Activated T-helper 2 cell treated with anti-CD3 and anti-CD28 coated beads, Interferon-gamma antibody, Interleukin-2, Interleukin-4, amounts not matched to agents 10 μg/mL and 5 μg/mL and 100 μg/mL, durations not matched to agents 14 hours and 24 hours and 36 hours (primary cell): ENCODE measurements at places on chromosomes 12 and 14. TPM values are rescaled to one million over a fixed set of nuclear protein-coding genes. Genes with fewer than 3 reads are reported as not detected.

POTEM gene
- total RNA-seq, result not detected in 2 replicates

MYH6 gene
- 0.11 and 0.14 TPM in 2 replicates for total RNA-seq

KRT80 gene
- total RNA-seq, result not detected in 2 replicates

RNU6-8 gene
- not detected in 2 replicates for total RNA-seq

PELI2 gene
- total RNA-seq, result 2.3 and 2.8 TPM in 2 replicates

GPR84 gene
- total RNA-seq, result 1.8 and 2.3 TPM in 2 replicates

TRIM9 gene
- total RNA-seq, result 0.46 TPM in 2 replicates

SRRM4 gene
- total RNA-seq, result not detected in 2 replicates

EML5 gene
- 0.39 and 0.55 TPM in 2 replicates for total RNA-seq

CD163 gene
- not detected in 2 replicates for total RNA-seq

PLXNC1 gene
- total RNA-seq, result 6.6 and 7.2 TPM in 2 replicates

ZNF410 gene
- 77.5 and 82.9 TPM in 2 replicates for total RNA-seq

STYK1 gene
- not detected in 2 replicates for total RNA-seq

OR11G2 gene
- not detected in 2 replicates for total RNA-seq

PPP1R1A gene
- total RNA-seq, result not detected in 2 replicates

HVCN1 gene
- total RNA-seq, result 9.7 TPM in 2 replicates

RFLNA gene
- not detected in 2 replicates for total RNA-seq

CALM1 gene
- total RNA-seq, result 470 and 491 TPM in 2 replicates
